Cerebellar nuclear complex (tissue), 1 donor: ENCODE measurements at places on chromosomes 6 and 20.

GRCh38 chr20:50278377-50278683 lies 87.7 kb downstream of the CEBPB start:
- DNase-seq, result no peak

GRCh38 chr20:44585057-44585963 lies 2.9 kb downstream of the PKIG start:
- DNase-seq, result no peak

DNA sequence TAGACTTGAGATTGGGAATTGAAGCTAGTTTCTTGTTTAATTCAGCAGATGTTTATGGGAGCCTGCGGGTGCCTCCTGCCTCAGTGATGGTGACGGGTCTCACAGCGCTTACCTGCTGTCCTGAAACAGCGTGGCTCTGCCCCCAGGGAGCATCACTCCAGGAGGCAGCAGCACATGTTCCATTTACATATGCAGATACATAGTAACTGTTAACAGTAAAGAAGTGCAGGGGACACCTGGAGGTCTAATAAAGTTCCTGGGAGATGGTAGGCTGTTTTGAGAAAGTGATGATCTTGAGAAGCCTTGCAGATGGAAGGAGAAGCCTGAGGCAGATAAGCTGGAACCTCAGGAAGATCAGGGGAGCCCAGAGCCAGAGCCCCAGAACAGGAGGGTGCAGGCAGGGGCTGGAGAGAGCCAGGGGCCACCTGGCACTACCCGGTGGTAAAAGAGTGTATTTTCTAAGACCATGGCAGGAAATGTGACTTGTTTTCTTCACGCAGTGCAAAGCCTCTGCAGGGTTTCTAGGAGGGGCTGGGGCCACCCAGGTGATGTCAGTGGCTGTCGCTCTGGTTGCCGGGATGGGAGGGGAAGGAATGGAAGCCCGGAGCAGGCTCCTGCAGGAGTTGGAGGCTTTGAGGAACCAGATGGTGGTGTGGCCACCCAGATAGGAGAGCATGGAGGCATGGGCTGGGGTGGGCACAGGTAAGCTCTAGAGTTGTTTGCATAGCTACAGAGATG lies 24.2 kb upstream of the KIF25 start:
- no peak for DNase-seq

GRCh38 chr6:20467437-20467836 lies 65.8 kb downstream of the E2F3 start:
- DNase-seq, result no peak

DNA sequence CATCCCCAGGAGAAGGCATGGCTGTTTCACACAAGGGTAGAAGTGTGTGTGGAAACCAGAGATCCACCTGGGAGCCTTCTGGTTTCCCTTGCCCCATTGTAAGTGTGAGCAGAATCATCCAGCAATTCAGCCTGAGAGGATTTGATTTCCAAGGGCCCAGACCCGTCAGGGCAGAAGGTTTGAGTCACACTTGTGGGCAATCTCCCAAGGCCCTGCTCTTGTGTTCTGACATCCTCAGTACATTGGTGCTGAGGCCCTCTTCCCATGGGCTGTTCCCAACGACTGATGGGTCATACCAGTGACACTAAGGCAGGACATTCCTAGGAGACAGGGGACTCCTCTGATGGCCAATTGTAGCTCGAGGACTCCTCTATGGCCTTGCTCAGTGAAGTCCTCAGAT lies 58.2 kb upstream of the POLR1H start:
- DNase-seq, result no peak

- DNase-seq, result no peak
Measured at GRCh38 chr6:26367114-26367513, 2.1 kb downstream of the BTN3A2 start.

- DNase-seq, result no peak
Measured at GRCh38 chr6:106102034-106102433, 15.9 kb downstream of the PRDM1 start.

DNA sequence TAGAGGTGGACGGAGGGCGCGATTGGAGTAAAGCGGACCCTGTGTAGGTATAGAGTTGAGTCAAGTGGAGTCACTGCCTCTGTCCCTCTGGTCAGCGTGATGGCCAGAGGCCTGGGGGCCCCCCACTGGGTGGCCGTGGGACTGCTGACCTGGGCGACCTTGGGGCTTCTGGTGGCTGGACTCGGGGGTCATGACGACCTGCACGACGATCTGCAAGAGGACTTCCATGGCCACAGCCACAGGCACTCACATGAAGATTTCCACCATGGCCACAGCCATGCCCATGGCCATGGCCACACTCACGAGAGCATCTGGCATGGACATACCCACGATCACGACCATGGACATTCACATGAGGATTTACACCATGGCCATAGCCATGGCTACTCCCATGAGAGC lies 479 bp downstream of the SLC39A7 start:
- DNase-seq, result no peak

GRCh38 chr20:38685853-38686473 lies 38.3 kb upstream of the SLC32A1 start:
- no peak for DNase-seq

- DNase-seq, result no peak
Measured at GRCh38 chr20:58140787-58141425, 87.5 kb downstream of the ANKRD60 start.

GRCh38 chr6:129894921-129895320 lies 33.8 kb upstream of the TMEM244 start:
- DNase-seq, result no peak

DNA sequence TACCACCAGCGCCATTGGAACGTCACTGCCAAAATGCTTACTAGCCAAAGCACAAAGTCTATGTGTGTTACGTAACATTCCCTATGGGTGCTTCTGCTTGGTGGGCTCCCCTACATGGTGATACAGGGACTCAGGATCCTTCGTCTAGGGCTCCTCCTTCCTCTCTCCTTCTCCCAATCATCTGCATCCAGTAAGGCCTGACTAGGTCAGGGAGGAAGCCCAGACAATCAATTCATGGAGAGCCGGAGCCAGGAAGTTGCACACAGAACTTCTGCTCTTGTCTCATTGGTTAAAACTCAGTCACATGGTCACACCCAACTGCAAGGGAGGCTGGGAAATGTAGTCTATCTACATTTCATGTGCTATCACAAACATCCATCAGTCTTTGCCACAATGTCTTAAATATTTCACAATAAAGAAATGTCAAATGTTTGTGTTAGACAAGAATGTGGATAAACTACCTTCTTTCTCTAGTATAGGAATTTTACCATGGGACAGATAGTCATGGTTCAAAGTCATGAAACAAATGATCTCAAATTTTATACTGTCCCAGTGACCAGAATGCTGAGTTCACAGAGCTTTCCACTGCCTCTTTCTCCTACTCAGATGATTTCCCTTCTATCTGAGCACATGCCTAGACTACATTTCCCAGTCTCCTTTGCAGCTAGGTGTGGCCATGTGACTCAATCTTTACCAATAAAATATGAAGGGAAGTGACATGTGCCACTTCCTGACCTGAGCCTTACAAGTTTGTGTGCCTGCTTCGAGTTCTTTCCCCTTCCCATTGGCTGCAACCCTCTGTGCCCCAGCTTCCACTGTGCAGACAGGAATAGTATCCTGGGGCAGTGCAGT lies 9.3 kb upstream of the KCNK15 start:
- DNase-seq, result no peak

GRCh38 chr6:42417641-42418112 lies 34.0 kb downstream of the TRERF1 start:
- DNase-seq, result no peak

GRCh38 chr20:12700701-12701100 lies 308.1 kb upstream of the SPTLC3 start:
- no peak for DNase-seq

GRCh38 chr20:46327557-46327956 lies 19.3 kb upstream of the CDH22 start:
- DNase-seq, result no peak

DNA sequence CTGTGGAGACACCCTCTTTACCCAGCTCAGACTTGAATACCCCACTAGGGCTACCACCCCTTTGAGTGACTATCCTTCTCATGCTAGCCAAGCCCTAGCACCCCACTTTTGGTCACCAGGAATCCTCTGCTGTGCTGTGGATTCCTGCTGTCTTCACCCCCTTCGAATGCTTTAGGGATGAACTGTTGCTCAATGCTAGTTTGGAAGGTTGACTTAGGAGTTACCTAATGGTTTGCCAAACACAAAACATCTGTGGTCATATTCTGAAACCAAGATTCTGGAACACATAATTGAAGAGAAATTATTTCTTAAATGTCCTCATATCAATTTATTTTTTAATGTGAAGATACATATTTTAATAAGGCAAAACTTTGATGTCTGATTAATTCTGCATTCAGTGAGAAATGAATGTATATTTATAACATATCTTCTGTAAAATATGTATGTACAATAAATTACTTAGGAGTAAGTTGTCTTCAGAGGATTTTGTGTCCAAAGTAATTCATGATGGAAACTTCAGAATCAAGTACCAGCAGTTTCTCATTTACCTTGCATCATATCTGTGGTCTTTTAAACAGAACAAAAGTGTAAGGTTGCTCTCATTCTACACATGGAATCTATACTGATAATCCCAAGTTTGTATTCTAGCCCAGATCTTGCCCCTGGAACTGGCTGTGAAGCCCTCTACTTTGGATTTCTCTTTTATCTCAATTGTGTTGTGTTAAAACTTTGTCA lies 46.9 kb downstream of the TMEM200A start:
- DNase-seq, result no peak

DNA sequence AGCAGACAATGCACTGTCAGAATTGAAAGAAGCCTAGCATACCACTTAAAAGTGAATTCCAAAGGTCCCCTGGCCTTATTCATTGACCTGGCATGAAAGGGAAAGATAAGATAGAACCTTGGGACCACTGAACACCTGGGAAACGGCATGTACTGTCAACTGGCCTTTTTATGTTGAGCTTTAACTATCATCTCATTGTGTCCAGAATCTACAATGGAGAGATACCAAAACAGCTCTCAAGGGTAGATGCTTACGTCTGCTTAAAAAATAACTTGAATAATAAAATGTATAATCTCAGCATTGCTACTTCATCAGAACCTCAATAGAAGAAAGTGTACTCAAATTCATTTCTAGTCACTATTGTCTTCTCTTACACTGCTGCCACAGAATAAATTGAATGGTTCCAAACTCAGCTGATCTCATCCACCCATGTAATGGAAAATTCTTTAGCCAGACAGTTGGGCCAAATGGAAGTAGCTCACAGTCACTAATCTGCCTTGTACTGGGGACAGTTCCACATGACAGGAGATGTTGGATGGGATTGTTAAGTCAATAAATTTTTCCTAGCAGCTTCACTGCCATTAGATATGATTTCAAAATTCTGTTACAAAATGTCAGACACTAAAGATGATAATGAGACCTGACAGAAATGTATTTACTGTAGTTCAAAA lies 93.8 kb downstream of the MLIP start:
- DNase-seq, result no peak

DNA sequence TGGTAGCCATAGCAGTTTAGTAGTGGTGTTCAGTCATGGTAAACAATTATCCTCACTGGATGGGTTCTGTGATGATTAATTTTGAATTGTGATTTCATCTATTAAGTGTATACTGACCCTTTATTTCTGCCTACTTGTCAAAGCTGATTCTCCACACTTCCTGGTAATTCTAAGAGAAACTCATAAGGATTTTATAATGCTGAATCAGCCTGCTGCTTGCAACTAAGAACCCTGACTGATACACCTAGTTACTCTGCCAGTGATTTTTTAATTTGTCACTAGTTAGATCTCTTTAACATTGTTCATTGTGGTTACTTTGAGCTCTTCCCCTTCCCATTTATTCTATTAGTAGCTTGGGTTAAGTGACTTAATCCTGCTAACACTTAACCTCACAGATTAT lies 8.6 kb downstream of the CDC40 start:
- no peak for DNase-seq

DNA sequence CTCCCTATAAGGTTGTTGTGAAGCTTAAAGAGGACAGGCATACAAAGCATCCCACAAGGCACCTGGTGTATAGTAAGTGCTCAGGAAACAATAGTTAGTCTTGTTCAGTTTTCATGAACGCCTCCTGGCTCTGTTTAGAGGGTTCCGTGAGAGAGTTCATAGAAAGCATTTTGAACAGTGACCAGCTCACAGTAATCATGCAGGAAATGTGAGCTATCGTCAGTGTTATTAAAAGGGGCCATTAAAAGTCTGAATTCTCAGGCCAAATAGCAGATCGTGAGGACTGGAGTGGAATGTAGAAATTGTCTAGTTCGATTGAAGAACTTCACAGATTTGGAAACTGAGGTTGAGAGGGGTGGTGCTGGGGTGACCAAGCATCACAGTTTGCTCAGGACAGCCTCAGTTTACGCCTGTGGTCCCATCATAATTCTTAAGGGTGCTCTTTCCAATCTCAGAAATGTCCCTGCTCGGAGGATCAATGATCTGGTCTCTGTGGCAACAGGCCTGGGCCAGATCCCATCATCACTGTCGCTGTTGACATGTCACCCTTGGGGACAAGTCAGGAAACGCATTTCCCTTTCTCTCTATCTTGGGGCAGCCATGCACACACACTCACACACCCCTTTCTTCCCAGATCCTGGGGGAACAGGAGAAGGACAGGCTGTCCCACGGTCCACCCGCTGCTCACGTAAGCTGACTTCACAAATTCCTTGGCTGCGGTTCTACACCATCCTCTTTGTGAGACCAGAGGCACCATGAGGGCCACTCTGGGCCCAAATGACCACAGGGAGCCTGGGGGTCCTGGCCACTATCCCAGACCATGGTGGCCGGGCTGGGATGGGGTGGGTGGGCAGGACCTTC lies 7.2 kb downstream of the TGM2 start:
- no peak for DNase-seq

DNA sequence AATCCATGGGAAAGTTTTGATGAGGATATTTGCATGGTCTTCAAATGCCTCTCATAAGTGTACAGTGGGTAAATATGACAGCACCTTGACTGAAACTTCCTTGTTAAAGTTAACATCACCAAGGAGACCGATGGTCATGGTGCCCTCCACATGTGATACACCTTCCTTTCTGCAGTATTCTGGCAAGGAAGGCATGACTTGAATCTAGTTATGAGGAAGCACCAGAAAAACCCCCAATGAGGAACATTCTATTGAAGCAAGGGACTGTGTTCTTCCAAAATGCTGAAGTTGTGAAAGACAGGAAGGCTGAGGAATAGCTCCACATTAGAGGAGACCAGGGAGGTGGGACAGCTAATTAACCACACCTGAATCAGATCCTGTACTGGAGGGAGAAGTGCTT lies 118.3 kb downstream of the SLC24A3 start:
- no peak for DNase-seq

GRCh38 chr6:137304020-137304780 lies 85.0 kb upstream of the IFNGR1 start:
- no peak for DNase-seq

DNA sequence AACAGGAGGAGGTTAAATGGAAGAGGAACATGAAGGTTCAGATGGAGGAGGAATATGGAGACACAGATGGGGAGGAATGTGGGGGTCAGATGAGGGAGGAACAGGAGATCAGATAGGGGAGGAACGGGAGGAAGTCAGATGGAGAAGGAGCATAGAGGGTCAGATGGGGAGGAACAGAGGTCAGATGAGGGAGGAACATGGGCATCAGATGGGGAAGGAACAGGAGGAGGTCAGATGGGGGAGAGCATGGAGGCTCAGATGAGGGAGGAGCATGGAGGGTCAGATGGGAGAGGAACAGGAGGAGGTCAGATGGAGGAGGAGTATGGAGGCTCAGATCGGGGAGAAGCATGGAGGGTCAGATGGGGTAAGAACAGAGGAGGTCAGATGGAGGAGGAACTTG lies 290.6 kb downstream of the BMP7 start:
- DNase-seq, result no peak

- no peak for DNase-seq
Measured at GRCh38 chr6:49423817-49424216, 39.2 kb downstream of the MMUT start.
